ENCODE measurements at places on chromosomes 12 and 14.

- no peak for DNase-seq
Observed at GRCh38 chr14:62462988-62463387, 582.3 kb downstream of the KCNH5 start.

DNA sequence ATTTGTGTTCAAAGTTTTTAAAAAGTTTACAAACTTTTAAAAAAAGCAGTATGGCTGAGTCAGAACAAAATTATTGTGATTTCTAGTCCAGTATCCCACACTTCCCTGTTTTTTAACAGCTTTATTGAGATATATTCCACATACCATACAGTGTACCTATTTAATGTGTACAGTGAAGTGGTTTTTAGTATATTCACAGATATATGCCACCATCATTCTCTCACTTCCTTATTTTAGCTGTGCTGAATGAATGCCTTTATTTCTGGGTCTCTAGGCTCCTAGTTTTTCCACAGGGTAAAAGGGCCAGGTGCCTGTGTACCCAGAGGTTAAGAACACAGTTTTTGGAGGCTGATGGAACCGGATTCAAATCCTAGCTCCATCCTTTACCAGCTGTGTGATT lies 58.9 kb upstream of the SRSF5 start:
- no peak for DNase-seq

DNA sequence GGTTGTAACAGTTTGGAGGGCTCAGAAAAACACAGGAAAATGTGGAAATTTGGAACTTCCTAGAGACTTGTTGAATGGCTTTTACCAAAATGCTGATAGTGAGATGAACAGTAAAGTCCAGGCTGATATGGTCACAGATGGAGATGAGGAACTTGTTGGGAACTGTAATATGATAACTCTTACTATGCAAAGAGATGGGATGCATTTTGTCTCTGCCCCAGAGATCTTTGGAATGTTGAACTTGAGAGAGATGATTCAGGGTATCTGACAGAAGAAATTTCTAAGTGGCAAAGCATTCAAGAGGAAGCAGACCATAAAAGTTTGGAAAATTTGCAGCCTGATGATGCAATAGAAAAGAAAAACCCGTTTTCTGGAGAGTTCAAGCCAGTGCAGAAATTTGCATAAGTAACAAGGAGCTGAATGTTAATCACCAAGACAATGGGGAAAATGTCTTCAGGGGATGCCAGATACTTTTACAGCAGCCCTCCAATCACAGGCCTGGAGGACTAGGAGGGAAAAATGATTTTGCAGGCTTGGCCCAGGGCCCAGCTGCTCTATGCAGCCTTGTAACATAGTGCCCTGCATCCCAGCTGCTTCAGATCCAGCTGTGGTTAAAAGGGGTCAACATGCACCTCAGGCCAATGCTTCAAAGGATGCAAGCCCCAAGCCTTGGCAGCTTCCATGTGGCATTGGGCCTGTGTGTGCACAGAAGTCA lies 572.7 kb upstream of the ATP2B1 start:
- no peak for DNase-seq

GRCh38 chr14:51211149-51211548 lies 28.9 kb upstream of the TMX1 start:
- no peak for DNase-seq

DNA sequence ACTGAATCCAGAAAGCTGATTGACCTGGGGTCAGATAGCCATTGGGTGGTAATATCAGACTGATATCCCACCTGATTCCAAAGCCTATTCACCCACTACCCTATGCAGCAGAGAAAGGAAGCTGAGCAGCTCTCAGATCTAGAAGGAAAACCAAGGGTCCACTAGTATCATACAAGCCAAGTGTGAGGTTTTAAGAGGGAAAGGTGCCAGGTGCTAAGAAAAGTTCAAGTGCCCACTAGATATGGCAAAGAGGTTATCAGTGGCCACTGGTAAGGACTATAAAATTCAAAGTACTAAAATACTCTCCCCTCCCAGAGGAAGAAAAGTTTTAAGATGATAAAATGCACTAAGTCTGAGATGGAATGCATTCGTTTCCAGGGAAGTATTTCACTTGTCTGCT lies 85.6 kb downstream of the PPM1H start:
- no peak for DNase-seq

GRCh38 chr12:30517320-30517719 lies 178.3 kb downstream of the IPO8 start:
- DNase-seq, result no peak

DNA sequence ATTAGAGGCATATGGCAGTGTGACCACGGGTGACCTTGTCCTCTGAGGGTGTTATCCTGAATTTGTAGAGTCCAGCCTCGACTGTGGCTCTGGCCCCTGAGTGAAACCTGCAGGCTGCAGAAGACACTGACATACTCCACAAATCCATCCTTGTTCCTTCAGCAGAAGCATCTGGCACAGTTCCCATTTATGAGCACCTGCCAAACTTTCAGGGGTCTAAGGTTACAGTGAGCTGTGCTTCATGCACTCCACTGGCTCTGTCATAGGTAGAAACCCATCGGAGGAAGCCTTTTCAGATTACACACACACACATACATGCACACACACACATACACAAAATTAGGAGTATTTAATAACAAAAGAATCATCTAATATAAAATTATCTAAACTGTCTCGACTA lies 13.6 kb upstream of the NUAK1 start:
- DNase-seq, result no peak

DNA sequence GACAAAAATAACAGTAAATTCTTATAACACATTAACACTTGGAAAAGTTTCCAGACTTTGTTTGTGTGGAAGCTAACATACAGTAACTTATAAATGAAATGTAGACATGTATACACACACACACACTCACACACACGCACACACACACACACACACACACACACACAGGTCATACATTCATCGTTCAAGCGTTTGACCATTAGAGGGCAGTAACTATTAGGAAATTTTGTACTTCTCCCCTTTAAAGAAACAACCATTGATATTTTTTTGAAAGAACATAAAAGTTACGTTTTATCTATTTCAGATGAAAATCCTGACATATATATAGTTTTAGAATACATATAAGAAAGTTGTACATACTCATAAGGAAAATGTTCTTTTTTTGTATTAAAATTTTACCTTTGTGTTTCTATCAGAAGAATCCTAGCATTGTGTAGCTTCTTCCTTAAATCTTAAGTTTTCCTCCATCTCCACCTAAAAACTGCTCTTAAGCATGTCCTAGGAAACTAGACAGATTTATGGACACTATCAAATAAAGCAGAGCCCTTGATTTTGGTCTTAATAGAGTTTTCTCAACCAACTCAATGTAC lies 29.0 kb downstream of the PTPRQ start:
- DNase-seq, result no peak

DNA sequence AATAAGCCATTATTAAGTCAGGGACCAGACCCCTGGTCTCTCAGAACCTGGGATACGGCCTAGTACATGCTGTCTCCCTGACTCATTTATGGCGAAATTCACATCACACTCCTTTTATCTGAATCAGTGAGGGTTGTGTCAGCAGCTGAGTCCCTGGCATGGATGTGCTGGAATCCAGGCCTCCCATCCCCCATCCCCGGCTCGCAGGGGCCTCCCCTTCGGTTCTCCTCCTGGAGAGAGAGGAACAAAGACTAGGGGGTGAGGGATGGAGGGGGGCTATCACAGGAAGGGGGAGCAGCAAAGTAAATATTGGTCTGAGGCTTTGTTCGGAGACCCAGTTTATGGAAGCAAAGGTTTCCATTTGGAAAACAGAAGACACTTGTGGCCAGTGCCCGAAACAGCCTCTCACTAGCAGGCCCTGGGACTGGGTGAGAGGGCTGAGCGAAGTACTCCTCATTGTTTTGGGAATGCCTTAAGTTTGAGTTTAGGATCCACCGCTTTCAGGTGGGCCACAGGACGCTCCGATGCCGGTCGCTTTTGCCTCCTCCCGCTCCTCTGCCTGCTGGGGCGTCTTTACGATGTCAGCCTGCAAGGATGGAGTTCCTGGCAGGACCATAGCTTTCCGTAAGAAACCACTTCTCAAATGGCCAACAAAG lies 145.0 kb downstream of the PRKCH start:
- no peak for DNase-seq

DNA sequence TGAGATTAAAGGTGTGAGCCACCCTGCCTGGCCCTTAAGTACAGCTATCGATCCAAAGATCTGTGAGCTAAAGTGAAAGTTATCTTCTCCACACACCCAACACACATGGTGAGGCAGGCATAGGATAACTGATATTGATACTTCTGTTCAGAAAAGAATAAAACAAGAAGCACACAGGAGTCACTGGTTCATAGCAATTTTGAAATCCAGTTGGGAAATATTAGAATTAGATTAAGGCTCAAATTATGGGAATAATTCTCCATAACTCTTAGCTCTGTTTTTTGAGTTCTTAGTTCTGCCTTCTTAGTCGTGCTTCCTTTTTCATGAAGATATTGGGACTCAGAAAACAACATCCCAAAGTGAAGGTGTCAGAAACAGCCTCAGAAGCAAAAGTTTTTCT lies 186.0 kb upstream of the PLXNC1 start:
- DNase-seq, result no peak

GRCh38 chr14:75715926-75716780 lies 55.1 kb downstream of the TTLL5 start:
- no peak for DNase-seq

GRCh38 chr12:47507221-47507620 lies 198.6 kb downstream of the RPAP3 start:
- DNase-seq, result no peak

DNA sequence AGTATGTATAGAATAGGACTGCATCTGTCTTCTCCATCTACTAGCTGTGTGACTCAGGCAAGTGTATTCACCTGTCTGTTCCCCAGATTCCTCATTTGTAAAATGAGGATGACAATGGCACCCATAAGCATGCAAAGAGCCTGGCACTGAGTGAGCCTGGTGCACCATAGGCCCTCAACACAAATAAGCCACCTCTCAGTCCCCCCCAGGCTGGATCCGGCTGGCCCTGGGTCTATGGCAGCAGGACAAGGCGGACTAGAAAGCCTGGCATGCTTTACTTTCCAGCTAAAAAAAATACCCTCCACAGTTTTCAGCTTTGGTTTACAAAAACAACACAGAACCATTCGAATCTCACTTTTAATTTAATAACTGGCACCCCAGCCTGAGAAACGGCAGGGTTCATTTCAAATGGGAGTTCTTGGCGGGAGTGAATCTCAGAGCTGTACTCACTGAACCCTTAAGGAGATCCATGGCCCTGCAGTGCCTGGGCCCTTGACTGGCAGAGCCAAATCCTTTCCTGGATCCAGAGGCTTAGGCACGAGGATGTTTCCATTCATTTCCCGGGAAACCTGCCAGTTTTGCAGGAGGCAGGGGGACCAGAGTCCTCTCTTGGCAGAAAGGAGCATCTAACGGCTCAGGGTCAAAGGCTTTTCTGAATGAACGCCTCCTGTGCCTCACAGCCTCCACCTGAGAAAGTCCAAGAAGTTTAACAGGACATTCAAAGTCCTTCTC lies 17.7 kb downstream of the SYNE3 start:
- no peak for DNase-seq

GRCh38 chr14:28603606-28604005 lies 163.0 kb upstream of the FOXG1 start:
- DNase-seq, result no peak

- no peak for DNase-seq
Observed at GRCh38 chr12:118541934-118542333, 165.6 kb downstream of the SUDS3 start.

- no peak for DNase-seq
Observed at GRCh38 chr14:93017898-93018297, 94.9 kb downstream of the CHGA start.

GRCh38 chr12:116528498-116528897 lies 30.7 kb upstream of the MAP1LC3B2 start:
- DNase-seq, result no peak

DNA sequence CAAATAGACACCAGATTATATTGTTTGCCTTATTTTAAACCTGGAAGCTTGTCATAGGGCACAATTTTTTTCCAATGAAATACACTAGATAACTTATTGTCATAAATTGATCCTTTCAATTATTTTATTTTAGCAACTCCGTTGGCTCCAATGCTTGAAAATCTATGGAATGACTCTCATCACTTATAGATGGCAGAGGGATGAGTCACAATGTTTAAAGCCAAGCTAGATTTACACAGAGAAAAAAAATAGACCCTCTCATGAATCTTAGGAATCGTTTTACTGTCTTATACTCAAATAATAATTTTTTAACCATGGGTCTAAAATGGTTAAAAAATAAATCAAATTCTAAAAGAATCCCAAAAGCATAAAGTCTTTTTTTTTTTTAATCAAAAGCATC lies 1276.6 kb upstream of the FLRT2 start:
- no peak for DNase-seq

GRCh38 chr14:75236901-75237419 lies 41.7 kb upstream of the FOS start:
- DNase-seq, result no peak

DNA sequence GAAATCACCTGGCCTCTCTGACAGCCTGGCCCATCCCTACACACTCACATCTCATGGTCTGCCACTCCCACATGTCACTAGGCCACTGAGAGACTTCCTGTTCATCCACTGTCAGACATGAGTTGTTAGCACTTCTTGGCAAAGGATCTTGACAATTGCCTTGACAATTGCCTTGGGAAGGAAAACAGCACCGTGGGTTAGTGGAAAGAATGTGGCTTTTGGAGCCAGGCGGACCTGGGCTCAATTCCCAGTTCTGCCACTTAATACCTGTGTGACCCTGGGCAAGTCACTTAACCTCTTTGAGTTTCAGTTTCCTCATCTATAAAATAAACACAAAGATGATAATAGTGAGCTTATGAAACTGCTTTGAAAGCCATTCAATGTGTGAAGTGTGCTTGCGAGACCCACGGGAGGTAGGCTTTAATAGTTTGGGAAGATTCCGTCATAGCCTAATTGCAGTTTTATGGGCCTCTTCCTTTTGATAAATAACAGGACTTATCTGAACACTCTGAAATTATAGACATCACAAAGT lies 250.4 kb downstream of the C12orf75 start:
- no peak for DNase-seq

- no peak for DNase-seq
Observed at GRCh38 chr14:56501909-56502530, 77.6 kb upstream of the TMEM260 start.
